Cortex of kidney (tissue), 1 donor: ENCODE measurements at places on chromosomes 13 and 19.

GRCh38 chr13:59016250-59016649 is 1147.5 kb downstream of the DIAPH3 start:
- no peak for DNase-seq

GRCh38 chr19:3528080-3528479 is 10.9 kb upstream of the TEKTIP1 start:
- DNase-seq = no peak

DNA sequence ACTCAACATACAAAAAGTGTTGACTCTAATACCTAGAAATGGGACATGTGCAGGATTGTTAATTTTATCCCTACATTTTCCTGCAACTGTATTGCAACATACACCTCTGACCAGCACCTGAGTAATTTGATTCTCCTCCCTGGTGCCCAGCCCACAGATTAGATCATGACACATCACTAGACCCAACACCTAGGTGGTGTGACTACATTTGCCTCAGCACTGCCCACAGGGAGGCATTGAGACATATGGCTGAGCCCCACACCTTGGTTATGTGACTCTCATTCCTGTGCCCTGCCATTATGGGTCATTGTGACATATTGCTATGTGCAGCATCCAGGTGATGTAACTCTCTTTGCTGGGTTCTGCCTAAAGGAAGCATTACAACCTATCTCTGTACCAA is 13.2 kb upstream of the ZNF254 start:
- no peak for DNase-seq

DNA sequence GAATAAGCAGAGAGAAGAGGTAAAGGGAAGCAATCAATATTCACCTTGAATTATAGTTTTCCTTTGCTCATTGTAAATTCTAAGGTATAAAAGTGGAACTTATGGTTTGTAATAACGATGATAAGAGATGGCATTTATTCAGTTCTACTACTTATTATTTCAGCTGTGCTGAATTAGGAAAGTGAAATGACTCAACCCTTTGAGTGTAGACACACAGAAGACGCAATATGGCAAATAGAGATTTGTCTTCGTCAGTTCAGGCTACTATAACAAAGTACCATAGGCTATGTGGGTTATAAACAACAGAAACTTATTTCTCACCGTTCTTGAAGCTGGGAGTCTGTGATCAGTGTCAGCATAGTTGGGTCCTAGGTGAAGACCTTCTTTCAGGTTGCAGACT is 713.0 kb upstream of the PCDH9 start:
- DNase-seq = no peak

GRCh38 chr13:79519255-79519654 is 38.3 kb downstream of the NDFIP2 start:
- no peak for DNase-seq

DNA sequence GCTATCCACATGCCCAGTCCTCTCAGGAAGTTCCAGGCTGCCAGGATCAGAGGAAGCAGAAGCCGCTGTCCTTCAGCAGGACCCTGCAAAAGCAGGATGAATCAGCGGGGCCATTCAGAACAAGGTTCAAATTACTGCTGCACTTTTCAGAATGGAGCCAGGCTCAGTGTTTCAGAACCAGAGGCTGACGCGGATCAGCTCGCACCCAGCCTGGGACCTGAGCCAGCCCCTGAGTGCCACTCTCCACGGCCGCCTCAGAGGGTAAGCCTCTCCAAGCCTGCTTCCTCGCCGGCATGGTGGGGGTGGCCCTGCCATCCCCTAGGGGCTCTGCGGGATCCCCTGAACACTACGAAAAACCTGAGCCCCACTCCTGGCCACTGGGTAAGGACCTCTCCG is 24.7 kb downstream of the RASA3 start:
- no peak for DNase-seq

DNA sequence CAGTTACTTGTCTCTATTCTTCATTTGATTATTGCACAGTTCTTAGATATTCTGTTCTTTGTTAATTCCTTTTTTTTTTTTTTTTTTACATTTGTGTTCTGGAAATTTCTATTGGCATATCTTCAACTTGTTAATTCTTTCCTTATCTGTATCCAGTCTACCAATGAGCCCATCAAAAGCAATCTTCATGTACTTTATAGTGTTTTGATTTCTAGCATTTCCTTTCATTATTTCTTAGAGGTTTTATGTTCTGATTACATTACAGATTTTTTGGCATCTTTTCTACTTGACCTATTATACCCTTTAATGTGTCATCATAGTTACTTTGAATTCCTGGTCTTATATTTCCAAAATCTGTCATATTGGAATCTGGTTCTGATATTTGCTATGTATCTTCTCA is 2194.8 kb downstream of the PCDH9 start:
- DNase-seq = no peak

DNA sequence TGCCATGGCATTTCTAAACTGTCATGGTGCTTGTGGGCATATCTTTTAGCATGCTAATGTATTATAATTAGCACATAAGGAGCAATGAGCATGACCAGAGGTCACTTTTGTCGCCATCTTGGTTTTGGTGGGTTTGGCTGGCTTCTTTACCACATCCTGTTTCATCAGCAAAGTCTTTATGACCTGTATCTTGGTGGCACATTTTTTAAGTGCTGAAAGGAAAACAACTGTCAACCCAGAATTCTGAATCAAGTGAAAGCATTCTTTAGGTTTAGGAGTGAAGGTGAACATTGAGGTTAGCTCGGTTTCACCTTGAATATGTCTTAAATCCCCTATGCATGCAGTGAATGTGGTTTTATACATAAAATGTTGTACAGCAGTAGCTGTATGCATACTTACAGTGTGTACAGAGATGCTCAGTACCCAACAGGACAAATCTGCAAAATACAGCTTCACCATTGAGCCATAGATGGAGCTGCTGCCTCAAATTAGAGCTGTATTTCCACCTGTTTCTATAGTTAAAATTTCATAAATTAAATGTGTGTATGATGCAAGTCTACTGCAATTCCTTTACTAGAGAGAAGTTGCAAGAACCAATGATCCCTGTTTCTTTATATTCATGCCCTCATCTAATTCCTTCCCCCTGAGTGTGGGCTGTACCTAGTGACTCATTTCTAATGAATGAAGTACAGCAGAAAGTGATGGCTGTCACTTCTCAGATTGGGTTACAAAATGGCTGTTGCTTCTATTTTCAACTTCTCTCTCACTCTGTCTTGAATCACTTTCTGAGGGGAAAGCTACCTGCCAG is 25.2 kb upstream of the IGSF23 start:
- DNase-seq = no peak

DNA sequence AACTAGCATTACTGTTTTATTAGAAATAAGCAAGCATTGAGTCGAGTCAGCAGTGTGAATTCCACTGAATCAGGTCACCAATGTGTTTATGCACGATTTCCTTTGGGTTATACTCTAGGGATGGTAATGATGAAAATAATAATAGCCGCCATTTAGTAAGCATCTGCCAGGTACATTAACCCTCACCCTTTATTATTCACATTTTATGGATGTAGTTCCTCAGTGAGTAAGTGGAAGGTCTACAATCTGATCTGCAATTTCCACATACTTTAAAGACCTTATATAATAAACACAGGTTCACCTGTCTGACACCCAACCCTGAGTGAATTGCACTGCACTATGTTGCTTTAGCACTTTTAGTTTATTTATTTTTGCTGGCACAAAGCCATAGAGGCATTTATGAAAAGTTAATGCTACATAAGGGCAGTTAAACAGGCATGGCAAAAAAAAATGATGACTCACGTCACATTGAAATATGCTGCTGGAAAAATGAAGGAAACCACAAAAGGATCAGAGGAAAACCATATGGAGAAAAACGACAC is 122.4 kb downstream of the TRPC4 start:
- DNase-seq = no peak

DNA sequence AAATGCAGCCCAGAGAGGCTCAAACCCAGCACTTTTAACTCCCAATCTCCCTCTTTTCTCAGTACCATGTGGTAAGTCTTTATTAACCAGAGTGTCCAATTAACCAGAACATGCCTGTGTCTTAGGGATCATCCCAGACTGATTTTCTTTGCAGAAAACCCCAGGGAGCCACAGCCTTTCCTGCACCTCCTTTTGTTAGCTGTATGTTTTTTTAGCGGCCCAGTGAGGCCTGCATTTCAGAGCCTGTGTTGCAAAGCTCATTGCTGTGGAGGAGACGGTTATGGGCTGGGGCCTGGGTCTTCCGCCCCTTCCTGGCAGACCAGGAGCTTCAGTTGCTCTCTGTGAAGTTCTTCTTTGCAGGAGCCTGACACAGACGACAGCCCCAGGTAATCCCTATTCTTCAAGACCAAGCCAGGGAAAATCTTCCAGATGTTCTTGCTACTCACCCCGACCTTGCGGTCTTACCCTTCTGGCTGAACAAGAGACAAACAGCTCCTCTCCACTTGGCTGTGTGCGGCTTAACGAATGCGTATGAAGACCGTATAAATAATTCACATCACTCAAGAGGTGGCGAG is 70.7 kb upstream of the TSHZ3 start:
- DNase-seq = no peak

GRCh38 chr13:102974317-102975087 is 91.7 kb downstream of the SLC10A2 start:
- DNase-seq = no peak

GRCh38 chr19:11693505-11694499 is 44.9 kb downstream of the ZNF823 start:
- DNase-seq = no peak

DNA sequence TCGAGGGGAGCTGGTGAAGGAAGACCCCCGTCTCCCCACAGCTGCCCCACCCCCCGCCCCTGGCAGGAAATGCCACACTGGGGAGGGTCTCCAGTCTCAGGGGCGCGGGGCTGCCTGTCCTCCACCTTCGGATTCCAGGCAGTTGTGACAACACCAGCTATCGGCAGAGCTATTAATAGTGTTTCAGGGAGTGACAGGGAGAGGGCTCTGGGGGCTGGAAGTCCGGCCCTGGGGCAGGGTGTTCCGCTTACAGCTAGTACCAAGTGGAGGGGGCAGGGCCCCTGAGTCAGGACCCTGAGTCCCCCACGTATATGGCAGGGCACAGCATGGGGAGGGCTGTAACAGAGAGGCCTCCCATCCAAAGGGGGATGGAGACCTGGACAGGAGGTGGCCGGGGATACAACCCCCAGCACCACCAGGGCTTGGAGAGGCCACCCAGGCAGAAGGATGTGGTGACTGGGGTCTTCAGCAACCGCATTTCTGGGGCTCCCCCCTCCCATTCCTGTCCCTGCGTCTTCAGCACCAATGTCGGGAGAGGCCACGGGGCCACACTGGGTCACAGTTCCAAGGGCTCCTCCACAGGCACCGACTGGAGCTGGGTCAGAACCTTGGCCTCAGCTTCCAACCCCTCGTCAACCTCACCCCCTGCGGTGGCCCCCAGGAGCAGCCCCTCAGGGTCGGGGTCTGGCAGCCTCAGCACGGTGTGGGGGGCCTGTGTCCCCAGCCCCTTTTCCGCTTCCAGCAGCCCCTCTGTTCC is 3.9 kb downstream of the SIX5 start:
- no peak for DNase-seq

GRCh38 chr13:20815464-20815863 is 41.7 kb upstream of the EEF1AKMT1 start:
- DNase-seq = no peak

GRCh38 chr13:55160867-55161266 is 1979.9 kb upstream of the PRR20A start:
- DNase-seq = no peak

DNA sequence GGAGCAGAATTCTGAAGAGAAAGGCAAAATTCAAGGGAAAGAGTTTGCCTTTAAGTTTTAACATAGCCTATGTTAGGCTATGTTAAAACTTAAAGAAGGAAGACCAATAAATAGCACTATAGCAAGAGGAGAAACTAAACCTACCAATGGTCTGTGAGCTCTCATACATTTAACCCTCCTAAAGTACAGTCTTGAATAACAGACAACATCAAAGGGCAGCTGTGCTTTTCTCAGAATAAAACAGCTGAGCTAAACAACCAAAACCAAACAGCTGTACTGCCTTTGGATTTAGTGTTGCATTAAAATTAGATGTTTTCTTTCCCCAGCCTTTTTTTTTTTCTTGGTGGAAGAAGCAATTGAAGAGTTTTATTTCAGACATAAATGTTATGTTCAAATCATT is 34.0 kb downstream of the KLF5 start:
- DNase-seq = no peak

DNA sequence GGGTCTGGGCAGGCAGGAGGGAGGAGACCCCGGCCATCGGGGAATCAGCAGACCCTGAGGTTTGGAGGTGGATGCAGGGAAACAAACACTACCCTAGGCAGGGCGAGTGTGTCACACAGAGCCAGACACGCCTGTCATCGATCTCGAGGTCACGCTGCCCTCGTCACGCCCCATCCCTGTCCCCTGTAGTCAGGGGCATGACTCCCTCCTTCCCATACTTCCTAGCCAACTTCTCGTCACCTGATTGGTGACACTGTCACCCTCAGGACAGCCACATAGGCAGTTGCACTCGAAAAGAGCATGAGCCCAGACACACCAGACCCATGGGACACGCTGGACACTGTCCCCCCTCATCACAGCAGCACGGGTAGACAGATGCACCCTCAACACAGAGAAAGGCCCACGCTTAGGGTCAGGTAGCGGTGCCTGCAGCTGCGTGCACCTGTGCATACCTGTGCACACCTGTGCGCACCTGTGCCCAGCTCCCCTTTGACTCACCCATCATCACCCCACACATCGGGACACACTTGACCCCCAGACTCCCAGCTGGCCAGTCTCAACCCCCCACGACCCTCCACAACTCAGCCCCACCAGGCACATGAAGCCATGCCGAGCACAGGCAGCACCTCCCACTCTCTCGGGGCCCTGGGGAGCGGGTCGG is 11.9 kb downstream of the CILP2 start:
- DNase-seq = no peak

GRCh38 chr13:32124743-32125142 is 93.2 kb downstream of the FRY start:
- no peak for DNase-seq

GRCh38 chr13:99973808-99974185 is 2.2 kb upstream of the ZIC5 start:
- no peak for DNase-seq

- DNase-seq = no peak
Measured at GRCh38 chr13:107721125-107721869, 494.0 kb downstream of the LIG4 start.

DNA sequence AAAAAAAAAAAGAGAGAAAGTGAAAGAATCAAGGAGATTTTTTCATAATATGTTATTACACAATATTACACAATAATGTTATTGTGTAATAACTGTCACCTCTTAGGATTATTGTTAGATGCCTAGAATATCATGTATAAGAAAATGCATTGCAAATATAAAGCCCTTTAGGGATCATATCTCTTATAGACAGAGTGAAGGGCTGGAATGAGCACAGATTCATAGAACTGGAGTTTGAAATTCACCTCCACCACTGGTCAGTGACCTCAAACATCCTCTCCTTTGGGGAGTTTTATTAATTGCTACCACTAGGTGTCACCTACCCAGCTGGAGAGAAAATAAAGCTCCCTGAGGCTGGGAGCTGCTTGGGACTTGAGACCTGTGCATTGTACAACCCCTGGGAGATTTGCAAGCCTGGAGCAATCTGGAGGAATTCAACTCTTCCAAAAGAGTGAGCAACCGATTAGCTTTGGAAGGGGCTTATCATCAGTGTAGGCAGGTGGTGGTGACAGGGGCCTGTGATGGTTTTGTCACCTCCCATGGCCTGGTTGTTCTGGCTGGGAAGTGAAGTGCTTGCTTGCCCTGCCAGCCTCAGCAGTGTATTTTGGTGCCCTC is 30.3 kb upstream of the FRY start:
- no peak for DNase-seq
